ENCODE measurements at places on chromosomes 5 and 9.

DNA sequence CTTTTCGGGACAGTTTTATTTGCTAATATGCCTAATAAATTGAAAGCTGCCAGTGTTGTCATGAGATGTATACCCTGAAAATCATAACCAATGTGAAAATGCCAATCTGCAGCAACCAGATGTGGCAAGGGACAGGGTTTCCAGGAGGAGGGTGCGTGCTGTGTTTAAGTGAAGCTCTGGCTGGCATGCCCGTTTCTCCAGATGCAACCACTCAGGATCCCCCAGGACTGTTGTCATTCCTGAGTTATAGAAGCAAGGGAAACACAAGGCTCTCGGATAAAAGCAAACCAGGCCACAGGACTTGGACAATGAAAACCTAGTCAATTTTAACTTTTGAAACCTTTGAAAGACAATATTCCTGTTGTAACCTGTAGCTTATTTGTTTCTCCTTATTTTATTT, 360.2 kb downstream of the SLIT3 start:
- H3K27me3 ChIP-seq = no peaks in the 10 kb centered on the region
- H3K4me1 ChIP-seq = no peaks in the 10 kb centered on the region
- no peaks in the 10 kb centered on the region for H3K36me3 ChIP-seq
- DNase-seq = no peak
- no peak overlapping the region for H3K27ac ChIP-seq

DNA sequence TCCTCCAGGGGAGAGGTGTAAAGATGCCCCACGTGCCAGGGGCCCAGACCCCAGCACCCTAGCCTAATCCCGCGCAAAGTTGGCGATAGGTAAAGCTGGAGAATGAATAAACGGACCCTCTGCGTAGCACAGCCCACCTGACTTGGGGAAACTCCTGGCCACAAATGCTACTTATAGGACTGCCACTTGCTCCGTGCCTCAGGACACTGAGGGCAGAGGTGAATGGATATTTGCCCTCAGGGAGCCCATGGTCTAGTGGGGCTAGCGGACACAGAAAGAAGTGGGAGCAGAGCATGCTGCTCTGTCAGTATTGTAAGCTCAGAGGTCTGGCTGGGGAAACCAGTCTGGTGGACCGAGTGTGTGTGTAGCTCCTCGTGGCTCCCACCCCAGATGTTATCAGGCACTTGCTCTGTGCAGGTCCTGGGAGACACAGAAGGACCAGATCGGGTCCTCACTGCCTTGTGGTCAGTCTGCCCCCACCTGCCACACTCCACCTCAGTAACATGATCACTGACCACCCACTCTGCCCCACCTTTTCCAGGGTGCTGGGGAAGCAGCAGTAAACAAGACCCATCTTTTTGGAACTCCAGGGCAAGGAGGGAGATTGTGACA, 841 bp downstream of the GRK6 start:
- peaks cover 10% of the 10 kb centered on the region for H3K36me3 ChIP-seq
- no peak for DNase-seq
- peaks cover 68% of the 10 kb centered on the region for H3K4me1 ChIP-seq
- no peaks in the 10 kb centered on the region for H3K27me3 ChIP-seq
- H3K27ac ChIP-seq = peak overlapping the region; percentile 93

DNA sequence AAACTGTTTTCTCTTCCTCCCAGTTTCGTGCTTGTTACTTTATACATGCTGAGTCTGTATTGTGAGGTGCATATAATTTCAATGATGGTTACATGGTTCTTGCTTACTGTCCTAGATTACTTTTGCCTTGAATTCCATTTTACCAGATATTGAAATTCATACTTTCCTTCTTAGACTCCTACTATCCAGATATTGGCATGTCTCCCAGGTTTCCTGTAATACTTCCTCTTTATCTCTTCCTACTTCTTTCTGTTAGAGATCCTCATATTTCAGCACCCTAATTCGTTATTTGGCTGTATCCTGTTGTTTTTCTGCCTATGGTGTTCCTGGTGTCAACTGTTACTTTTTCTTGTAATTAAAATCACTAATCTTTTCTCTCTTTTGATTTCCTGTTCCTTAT, 522.1 kb downstream of the CCDC171 start:
- H3K4me1 ChIP-seq = no peaks in the 10 kb centered on the region
- no peaks in the 10 kb centered on the region for H3K36me3 ChIP-seq
- no peak overlapping the region for H3K27ac ChIP-seq
- no peak for DNase-seq
- H3K27me3 ChIP-seq = no peaks in the 10 kb centered on the region

- no peak for DNase-seq
- H3K27ac ChIP-seq = no peak overlapping the region
- H3K27me3 ChIP-seq = no peaks in the 10 kb centered on the region
- H3K4me3 ChIP-seq = no peak overlapping the region
- H3K4me1 ChIP-seq = no peaks in the 10 kb centered on the region
These were observed 124.3 kb downstream of the STK32A start for GRCh38 chr5:147359101-147359500.

DNA sequence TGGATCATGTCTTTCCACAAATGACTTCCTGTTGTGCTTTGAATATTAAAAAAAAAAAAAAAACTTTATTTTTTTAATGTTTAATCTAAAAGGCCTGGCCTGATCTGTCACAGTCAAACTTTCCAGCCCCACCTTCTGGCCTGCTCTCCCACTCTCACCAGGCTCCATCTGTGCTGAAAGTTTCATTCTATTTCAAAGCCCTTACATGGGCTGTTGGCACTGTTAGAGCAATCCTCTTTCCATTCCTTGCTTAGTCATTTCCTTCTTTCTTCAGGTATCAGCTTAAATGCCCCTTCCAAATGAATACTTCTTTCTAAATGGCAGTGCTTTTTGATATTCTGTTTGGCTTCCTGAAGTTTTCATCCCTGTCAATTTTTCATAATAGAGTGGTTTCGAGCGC, 1104.8 kb upstream of the C9orf72 start:
- H3K36me3 ChIP-seq = no peaks in the 10 kb centered on the region
- H3K4me3 ChIP-seq = no peak overlapping the region
- no peak for DNase-seq
- no peak overlapping the region for H3K27ac ChIP-seq
- H3K27me3 ChIP-seq = no peaks in the 10 kb centered on the region

- H3K36me3 ChIP-seq = no peaks in the 10 kb centered on the region
- DNase-seq = no peak
- H3K27ac ChIP-seq = no peak overlapping the region
- no peaks in the 10 kb centered on the region for H3K27me3 ChIP-seq
- no peak overlapping the region for H3K4me3 ChIP-seq
These were observed 520 bp downstream of the PCDH12 start for GRCh38 chr5:141957367-141957996.

DNA sequence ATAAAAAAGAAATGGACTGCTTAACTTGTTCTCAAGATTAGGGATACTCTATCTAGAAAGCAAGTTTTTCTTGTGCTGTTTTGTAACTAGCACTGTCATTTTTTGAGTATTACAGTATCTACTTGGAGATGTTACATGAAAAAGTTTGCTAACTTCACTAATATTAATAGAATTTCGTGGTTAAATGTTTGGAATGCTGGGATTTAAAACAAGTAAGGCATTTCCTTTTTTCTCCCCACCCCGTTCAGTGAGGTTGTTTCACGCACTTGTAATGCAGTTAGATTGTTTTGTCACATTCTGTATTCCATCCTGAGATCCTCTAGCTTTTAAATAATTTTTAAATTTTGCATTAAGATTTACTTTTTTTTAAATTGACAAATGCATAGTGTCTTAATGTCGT, 20.0 kb upstream of the TEK start:
- H3K27ac ChIP-seq = no peak overlapping the region
- no peak overlapping the region for H3K4me3 ChIP-seq
- H3K4me1 ChIP-seq = no peaks in the 10 kb centered on the region
- DNase-seq = no peak
- H3K36me3 ChIP-seq = no peaks in the 10 kb centered on the region
- no peaks in the 10 kb centered on the region for H3K27me3 ChIP-seq

DNA sequence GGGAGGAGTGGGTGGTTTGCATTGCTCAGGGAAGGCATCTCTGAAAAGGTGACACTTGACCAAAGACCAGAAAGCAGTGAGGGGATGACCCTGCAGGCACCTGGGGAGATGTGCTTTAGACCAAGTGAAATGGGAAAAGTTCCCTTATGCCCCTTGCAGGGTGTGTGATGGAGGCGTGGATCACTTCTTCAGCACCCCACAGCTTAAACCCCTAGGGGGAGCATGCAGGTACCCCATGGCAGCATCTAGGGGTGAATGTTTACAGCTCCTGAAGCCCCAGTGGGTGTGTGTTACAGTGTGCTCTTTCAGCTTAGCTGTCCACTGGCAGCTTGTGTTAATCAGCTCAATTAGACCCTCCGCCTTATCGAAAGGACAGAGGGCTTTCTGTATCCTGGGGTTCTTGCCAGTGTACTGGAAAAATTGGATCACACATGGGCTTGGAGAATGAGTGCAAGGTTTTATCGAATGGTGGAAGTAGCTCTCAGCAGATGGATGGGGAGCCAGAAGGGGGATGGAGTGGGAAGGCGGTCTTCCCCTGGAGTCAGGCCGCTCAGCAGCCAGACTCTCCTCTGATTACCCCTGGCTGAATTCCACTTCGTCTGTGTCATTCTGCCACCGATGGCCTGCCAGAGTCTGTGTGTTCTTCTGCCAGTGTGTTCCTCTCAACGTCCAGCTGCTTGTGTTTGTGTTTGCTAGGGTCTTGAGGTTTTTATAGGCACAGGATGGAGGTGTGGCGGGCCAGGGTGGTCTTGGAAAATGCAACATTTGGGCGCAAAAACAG, 6.3 kb downstream of the BHMT2 start:
- DNase-seq = no peak
- H3K4me1 ChIP-seq = no peaks in the 10 kb centered on the region
- peaks cover 4% of the 10 kb centered on the region for H3K27me3 ChIP-seq

DNA sequence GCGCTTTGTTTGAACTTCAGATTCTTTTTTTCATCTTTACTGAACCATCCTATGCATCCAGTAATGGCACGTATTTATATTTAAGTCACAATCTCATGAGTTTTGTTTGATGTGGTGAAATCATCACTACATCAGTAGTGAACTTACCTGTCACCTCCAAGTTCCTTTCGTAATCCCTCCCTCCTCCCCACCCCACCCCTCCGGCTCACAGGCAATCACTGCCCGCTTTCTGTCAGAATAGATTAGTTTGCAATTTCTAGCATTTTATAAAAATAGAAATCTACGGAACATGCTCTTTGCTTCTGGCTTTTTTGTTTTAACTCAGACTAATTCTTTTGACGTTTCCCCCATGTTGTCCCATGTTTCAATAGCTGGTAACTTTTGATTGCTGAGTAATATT, 305.4 kb upstream of the IRX4 start:
- H3K4me1 ChIP-seq = no peaks in the 10 kb centered on the region
- no peak overlapping the region for H3K4me3 ChIP-seq
- DNase-seq = no peak
- no peaks in the 10 kb centered on the region for H3K27me3 ChIP-seq
- no peak overlapping the region for H3K27ac ChIP-seq

DNA sequence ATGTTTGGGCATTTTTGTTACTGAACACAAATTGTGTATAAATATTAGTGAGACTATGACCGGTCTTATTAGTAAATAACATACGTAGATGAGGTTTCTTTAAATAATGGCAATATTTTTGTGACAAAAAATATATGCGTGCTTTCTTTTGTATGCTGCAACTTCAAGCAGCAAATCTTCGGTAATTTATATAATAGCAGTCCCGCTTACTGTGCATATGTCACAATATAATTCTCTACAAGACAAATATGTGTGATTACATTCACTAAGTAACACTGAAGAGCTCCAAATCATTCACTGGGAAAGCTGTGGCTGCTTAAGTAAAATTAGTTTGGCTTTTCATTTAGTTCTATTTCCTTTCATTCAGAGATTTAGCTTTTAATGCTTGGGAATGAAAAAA, 376.0 kb downstream of the CYLC2 start:
- no peaks in the 10 kb centered on the region for H3K27me3 ChIP-seq
- no peak overlapping the region for H3K27ac ChIP-seq
- no peak overlapping the region for H3K4me3 ChIP-seq
- H3K4me1 ChIP-seq = no peaks in the 10 kb centered on the region
- H3K36me3 ChIP-seq = no peaks in the 10 kb centered on the region

GRCh38 chr5:113151641-113152379, 175.2 kb downstream of the DCP2 start:
- no peak overlapping the region for H3K4me3 ChIP-seq
- no peaks in the 10 kb centered on the region for H3K27me3 ChIP-seq
- no peaks in the 10 kb centered on the region for H3K36me3 ChIP-seq
- no peaks in the 10 kb centered on the region for H3K4me1 ChIP-seq

GRCh38 chr5:159230657-159231056, 21.3 kb upstream of the RNF145 start:
- H3K36me3 ChIP-seq = no peaks in the 10 kb centered on the region
- no peaks in the 10 kb centered on the region for H3K4me1 ChIP-seq
- H3K27me3 ChIP-seq = no peaks in the 10 kb centered on the region
- no peak overlapping the region for H3K27ac ChIP-seq

GRCh38 chr9:11805969-11806368, 887.2 kb upstream of the TYRP1 start:
- no peak overlapping the region for H3K27ac ChIP-seq
- H3K27me3 ChIP-seq = no peaks in the 10 kb centered on the region
- H3K4me1 ChIP-seq = no peaks in the 10 kb centered on the region
- H3K36me3 ChIP-seq = no peaks in the 10 kb centered on the region
- no peak for DNase-seq
- H3K4me3 ChIP-seq = no peak overlapping the region

GRCh38 chr5:95439801-95440493, 48.8 kb downstream of the FAM81B start:
- no peak for DNase-seq
- H3K36me3 ChIP-seq = no peaks in the 10 kb centered on the region
- H3K4me1 ChIP-seq = no peaks in the 10 kb centered on the region

DNA sequence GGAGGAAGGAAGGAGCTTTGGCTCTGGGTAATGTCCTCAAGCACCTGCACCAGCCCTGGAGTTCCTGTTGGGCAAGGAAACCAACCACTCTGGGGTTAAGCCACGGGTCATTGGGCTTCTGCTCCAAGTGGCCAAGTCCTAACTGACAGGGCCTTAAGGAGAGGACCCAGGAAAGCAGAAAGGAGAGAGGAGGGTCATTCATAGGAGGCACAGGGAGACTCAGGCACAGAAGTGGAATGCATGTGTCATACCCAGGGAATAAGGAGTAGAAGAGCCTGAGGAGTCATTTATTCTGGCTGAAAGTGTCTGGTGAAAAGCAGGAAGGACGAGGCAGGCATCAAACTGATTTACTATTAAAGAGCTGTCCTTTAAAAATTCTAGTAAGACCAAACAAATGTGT, 129.2 kb downstream of the DMRT2 start:
- no peak overlapping the region for H3K27ac ChIP-seq
- no peaks in the 10 kb centered on the region for H3K27me3 ChIP-seq
- DNase-seq = no peak

- no peak overlapping the region for H3K27ac ChIP-seq
- H3K36me3 ChIP-seq = no peaks in the 10 kb centered on the region
- peak overlapping the region; percentile 32 for H3K4me3 ChIP-seq
- peaks cover 19% of the 10 kb centered on the region for H3K27me3 ChIP-seq
- DNase-seq = peak; percentile 71
These were observed 26.3 kb downstream of the OR2V2 start for GRCh38 chr5:181173420-181174342.

GRCh38 chr9:116336133-116336862, 182.7 kb downstream of the PAPPA start:
- no peaks in the 10 kb centered on the region for H3K36me3 ChIP-seq
- no peaks in the 10 kb centered on the region for H3K27me3 ChIP-seq
- no peak for DNase-seq
- no peaks in the 10 kb centered on the region for H3K4me1 ChIP-seq
- no peak overlapping the region for H3K27ac ChIP-seq
- no peak overlapping the region for H3K4me3 ChIP-seq

Measured in CD8-positive, alpha-beta memory T cell (primary cell).